Stimulated activated CD8-positive, alpha-beta memory T cell treated with anti-CD3 and anti-CD28 coated beads, Interleukin-12 subunit alpha, Interleukin-12 subunit beta, amount 100 ng/mL, for 4 hours (primary cell): ENCODE measurements at places on chromosomes 1 and 21.

DNA sequence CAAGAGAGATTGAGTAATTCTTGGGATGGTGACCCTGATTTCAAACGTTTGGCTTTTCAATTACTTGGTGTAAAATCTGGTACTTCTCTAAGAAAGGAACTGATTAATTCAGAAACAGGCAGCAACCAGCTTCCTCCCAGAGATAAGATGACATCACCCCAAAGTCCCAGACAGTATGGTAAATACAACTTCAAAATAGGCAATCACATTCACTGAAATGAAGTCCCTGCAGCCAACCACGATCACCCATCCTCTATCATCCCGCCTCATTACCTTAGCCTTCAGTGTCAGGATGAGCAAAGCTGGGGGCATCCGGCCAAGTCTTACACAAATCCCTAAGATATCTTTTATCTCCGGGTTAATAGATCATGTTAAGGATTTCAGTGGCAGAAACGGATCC is 26.4 kb upstream of the RUNX1 start:
- no peak for DNase-seq

DNA sequence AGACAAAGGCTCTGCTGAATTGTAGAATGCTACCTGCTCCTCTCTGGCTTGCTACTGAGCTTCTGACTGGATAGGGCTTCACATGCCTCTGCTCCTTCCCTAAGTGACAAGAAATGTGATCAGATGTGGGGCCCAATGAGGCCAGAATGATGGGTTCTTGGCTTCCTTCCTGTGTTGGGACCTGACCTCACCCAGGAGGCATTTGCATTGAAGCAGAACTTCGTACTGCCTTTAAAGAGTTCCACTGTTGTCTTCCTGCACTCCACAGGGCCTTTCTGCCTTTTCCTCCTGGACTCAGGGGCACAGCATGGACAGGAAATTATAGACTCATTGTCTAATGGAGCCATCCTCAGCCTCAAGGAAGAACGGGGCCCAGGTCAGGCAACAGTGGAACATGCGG is 14.3 kb downstream of the ZNF670 start:
- no peak for DNase-seq

DNA sequence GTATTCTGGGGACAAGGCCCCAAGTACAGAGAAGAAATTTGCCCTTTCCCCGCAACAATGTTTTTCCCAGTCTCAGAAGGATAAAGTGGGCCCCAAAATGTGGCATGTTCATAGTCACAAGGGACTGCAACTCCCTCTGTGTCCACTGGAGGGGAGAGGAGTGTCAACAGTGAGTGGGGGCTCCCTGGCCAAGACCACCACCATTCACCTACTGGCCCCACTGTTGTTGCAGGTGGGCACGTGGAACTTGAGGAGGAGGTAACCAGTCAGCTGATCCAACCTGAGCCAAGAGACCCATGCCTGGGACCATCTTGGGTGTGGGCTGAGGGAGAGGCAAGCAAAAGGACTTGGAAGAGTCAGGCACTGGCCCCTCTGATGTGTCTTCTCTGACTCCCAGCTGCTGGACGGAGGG is 777 bp downstream of the NUDT17 start:
- no peak for DNase-seq

DNA sequence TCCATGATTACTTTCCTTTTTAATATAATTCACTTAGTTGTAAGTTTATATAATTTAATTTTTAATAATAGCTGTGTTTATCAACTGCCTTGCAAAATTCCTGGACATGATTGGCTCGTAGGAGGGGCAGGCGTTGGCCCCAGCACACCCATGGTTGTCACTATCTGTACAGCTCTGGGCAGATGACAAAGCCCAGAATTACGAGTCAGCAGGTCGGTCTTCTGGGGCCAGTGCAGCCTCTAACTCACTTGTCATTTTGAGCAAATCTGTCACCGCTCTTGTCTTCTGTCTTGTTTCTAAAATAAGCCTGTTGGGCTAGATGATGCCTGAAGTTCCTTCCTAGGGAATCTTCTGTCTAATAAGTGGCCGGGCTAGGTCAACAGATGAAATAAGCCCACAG is 21.4 kb upstream of the LRRC38 start:
- no peak for DNase-seq

GRCh38 chr1:1169429-1170214 is 4.1 kb upstream of the TTLL10 start:
- DNase-seq, result no peak

DNA sequence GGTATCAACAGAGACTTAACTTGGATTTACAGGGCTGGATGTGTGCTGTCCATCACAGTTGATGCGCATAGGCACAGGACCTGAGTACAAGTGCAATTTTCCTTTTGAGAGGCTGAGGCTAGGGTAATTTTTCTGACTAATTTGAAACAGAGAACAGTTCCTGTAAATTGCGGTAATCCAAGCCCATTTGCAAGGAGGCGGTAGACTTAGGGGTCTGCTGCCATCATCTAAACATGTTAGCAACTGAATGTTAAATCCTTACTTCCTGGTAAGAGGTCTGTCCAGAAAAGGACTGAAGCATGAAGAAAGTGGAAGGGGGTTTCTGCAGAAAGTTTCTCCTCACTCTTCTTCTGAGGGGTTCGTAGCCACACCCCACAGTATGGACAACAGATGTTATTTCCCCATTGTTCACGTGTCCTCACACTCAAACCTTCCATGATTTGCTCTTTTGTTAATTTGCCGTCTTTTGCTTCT is 23.7 kb upstream of the C1orf198 start:
- no peak for DNase-seq
